ENCODE measurements at places on chromosomes 12 and 14. TPM values are rescaled to one million over a fixed set of nuclear protein-coding genes. Genes with fewer than 3 reads are reported as not detected.

The LGR5 gene
- total RNA-seq, result not detected

The FLVCR2 gene
- total RNA-seq, result 5.0 TPM

The CYP27B1 gene
- total RNA-seq, result 10.8 TPM

The KRT2 gene
- total RNA-seq, result not detected

The ARMH4 gene
- 0.06 TPM for total RNA-seq
